ENCODE measurements at places on chromosomes 13 and 19.

- DNase-seq: no peak
Measured at GRCh38 chr19:31832176-31832548, 482.9 kb upstream of the TSHZ3 start.

- DNase-seq: no peak
Measured at GRCh38 chr19:7902796-7903243, 857 bp upstream of the MAP2K7 start.

DNA sequence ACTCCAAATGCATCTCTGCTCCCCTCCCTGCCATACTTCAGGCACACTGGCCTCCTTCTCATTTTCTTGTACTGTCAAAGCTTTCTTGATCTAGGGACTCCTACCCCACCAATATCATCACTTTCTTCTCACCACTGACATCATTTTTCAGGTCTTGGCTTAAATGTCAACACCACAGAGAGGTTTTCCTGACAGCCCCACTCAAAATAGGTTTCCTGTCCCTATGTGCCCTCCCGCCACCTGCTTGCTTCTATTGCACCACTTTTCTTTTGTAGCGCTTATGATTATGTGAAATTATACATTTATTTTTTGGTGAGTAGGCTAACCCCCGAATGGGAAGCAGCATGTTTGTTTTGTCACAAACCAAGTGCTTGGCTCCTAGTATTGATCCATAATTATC lies 164.6 kb downstream of the NDFIP2 start:
- DNase-seq: peak; percentile 88

- no peak for DNase-seq
Measured at GRCh38 chr13:29964181-29964845, 113.9 kb upstream of the UBL3 start.

- peak; percentile 82 for DNase-seq
Measured at GRCh38 chr19:55340784-55341147, 1.1 kb downstream of the KMT5C start.

DNA sequence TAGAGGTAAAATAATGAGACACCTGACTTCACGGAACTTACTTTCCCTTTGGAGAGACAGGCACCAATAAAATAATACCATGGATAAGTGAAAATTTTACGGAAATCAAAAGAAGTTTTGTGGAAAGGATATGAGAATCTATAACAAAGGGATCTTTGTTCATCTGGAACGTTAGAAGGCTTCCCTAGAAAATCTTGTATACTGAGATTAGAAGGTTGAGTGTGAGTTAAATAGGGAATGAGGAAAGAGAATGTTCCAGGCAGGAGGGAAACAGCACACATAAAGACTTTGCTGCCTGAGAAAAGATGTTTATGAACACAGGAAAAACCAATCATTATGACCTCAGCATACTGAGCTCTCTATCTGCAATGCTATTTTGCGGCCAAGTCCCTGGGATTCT lies 19.6 kb upstream of the RAP2A start:
- DNase-seq: no peak

DNA sequence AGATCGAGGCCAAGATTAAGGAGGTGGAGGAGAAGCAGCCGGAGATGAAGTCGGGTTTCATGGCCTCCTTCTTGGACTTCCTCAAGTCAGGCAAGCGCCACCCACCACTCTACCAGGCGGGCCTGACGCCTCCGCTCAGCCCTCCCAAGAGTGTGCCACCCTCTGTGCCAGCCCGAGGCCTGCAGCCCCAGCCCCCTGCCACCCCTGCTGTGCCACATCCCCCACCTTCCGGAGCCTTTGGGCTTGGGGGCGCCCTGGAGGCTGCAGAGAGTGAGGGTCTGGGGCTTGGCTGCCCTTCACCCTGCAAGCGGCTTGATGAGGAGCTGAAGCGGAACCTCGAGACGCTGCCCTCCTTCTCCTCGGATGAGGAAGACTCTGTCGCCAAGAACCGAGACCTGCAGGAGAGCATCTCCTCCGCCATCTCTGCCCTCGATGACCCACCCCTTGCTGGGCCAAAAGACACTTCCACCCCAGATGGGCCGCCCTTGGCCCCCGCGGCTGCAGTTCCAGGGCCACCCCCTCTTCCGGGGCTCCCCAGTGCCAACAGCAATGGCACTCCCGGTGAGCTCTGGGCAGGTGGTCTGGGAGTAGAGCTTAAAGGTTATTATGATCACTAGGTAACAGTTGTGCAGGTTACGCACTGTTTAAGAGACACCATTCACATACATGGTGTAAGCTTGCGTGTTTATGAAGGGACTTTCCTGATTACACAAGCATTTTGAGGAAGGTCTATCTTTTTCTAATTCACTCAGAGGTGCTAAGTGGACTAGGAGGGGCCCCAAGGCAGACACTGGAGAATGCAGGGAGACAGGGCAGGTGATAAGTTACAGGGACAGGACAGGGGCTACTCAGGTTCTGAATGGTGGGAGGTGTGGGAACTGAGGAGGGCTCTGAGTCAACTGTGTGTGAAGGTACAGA lies 8.7 kb downstream of the PRR12 start:
- no peak for DNase-seq

- DNase-seq: no peak
Measured at GRCh38 chr19:51111606-51112005, 3.4 kb upstream of the CTU1 start.

GRCh38 chr13:45300190-45300985 lies 40.6 kb downstream of the TPT1 start:
- DNase-seq: no peak

DNA sequence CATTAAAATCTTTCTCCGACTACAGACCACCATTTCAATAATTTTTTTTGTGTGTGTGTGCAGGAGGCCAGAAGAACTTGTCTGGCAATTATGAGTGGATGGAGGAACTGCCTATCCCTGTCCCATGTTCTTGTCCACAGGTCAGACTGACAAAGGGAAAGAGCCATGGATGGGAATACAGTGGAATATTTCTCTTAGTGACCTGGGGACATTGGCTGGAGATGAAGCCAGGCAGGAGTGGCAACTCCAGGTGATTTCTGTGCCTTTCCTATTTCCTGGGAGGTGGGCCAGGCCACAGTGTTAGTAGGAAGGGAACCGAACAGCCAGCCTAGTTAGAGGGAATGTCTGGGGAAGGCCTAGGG lies 3.7 kb downstream of the PSG9 start:
- DNase-seq: no peak

DNA sequence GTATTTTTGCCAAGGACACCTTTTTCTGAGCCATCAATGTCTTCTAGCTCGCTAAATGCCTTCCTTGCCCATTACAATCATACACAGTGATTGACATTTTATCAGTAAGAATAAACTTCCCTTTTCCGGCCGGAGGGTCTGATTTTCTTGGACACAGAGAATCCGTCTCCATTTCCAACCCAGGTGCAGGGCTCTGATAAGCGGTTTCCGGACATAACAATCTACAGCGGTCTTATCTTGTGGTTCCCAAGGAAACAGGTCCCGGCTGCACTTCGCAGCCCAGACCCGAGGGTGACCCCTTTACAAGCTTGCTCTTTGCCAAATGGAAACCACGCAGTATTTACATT lies 5.1 kb upstream of the ZNF77 start:
- DNase-seq: no peak

DNA sequence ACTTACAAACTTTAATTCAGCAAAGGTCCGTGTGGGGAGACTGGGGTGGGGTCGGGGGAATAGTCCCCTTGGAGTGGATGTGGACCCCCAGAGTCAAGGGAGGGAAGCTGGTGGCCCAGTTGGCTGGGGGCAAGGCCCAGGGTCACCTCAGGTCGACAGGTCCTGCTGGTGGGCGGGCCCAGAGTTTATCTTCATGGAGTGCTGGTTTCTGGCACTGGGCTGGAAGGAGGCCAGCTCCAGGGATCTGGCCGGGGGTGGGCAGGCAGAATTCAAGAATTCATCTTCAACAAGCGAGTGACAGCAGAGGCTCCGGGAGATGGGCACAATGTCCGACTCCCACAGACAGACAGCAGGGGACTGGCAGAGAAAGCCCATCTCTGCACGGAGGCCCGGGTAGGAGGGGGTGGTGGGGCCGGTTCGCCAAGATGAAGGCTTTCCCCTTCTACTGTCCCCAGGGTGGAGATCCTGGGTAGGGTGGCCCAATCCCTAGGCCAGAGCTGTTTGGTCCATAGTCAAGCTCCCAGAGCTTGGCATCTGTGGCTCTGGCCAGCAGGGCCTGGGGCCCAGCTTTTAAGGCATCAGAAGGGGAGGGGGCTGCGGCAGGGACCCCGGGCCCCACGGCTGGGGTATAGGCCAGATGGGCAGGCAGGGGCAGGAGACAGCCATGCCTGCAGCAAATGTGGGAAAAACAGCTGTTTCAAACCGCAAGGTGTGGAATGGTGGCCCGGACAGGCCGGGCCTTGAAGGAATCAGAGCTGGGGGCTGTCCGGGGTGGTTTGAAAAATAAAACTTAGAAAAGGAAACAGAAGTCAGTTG lies 622 bp upstream of the FDX2 start:
- DNase-seq: no peak

DNA sequence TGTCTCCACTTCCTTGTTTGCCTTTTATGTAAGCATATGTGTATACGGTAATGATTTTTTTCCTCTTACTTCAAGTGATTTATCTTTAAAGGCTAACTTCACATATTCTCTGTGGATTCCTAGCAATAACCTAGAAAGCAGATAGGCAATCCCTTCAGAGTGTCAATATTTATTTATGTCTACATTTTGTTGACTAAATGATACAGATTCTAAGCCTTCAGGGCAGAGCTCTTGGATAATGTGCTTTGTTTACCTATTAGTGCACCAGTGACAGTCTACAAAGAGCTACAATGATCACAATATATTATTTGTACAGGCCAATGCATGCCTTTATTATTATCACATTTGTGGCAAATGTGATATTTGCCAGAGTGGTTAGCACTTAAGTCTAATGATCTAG lies 406.2 kb downstream of the EFNB2 start:
- peak; percentile 51 for DNase-seq

DNA sequence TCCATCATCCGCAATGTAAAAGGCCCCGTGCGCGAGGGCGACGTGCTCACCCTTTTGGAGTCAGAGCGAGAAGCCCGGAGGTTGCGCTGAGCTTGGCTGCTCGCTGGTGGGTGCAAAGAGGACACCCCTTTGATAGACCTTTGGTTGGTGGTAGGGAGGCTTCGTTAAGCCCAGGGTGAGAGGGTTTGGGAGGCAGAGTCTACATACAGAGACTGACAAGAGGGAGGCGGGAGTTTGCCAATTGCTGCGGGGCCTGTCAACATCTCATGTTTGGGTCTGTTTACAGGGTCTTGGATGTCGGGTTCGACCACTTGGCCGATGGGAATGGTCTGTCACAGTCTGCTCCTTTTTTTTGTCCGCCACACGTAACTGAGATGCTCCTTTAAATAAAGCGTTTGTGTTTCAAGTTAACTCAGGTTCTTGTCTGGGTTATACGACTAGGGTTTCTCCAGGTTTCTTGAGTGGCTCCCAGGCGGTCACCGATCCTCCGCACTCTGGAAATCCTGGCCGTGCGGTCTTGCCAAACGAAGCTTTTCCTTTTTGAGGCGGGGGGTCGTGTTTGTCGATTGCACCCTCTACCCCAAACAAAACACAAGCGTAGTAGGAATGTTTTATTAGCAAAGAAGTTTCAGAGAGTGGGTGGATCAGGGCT lies 816 bp downstream of the RPS28 start:
- no peak for DNase-seq

DNA sequence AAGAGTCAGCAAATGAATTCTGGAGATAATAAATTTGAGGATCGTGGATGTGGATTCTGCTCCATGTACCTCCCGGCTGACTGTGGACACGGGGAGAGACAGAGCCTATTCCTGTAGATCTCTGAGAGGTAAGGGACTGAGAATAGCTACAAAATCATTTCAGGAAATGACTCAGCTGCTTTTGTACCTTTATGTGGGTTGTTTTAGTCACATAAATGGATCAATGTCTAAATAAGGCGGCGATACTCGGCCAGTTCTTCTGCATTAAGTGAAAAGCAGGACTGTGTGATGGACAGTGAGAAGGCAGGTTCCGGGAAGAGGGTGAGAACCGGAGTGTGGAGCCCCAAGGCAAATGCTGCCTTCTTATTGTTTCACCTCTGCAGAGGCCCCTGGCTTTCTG lies 128.1 kb downstream of the EFNB2 start:
- DNase-seq: no peak

GRCh38 chr19:8302357-8302691 lies 5.8 kb downstream of the CD320 start:
- no peak for DNase-seq

GRCh38 chr13:112722433-112723263 lies 32.8 kb downstream of the ATP11A start:
- no peak for DNase-seq

DNA sequence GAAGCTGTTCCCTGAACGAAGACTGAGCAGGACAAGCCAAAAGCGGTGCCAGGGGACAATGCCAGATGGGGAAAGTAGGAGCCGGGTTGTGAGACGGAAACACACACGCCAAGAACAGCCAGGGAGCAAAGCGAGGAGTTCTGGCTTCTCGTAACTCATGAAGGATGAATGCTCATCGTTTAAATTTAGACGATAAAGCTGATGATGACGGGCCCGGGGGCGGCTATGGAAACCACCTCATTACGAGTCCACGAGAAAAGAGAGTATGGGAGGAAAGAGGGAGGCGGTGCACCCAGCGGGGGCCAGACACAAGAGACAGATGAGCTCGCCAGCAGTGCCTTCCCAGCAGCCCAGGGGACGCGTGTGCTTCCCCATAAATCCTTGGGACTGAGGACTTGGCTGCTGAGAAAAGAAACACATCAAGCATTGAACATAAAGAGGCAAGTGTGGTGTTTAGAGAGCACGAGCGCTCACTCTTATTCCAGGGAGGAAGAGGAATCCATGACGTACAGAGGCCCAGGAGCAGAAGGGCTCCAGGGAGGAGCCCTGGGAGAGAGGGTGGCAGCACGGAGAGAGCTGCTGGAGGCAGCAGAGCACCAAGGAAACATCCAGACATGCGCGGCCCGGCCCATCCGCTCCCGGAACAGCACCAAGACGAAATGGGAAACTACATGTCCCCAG lies 70.7 kb downstream of the EPS15L1 start:
- no peak for DNase-seq

DNA sequence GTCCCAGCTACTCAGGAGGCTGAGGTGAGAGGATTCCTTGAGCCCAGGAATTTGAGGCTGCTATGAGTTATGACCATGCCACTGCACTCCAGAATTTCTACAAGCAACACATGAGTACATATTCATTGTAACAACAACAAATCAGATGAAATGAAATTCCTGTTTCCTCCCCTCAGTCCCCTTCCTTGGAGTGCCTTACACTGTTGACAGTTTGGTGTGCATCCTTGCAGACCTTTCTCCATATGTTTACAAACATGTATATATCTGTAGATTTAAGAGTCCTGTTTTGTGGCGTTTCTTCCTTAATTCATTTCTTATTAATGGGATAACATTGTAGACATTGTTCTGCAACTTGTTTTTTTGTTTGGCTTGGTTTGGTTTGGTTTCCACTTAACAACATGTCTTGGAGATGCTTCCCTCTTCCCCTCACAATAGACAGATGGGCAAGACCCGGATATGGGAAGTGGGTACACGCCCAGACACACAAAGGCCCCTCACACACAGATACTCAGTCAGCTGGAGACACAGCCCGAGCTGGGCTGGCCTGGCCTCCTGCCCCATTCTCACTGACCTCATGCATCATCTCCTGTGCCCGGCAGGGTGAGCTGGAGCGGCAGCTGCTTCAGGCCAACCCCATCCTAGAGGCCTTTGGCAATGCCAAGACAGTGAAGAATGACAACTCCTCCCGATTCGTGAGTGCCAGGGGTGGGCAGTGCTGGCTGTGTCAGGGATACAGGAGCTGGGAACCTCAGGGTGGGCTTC lies 21.7 kb downstream of the MYH14 start:
- DNase-seq: no peak

- DNase-seq: no peak
Measured at GRCh38 chr19:41172297-41173164, 20.5 kb upstream of the CYP2S1 start.

All from NCI-H748 treated with DMSO at 0.1 percent for 48 hours (cell line).